ENCODE measurements at places on chromosomes 13 and 19.

- no peak for DNase-seq
Measured at GRCh38 chr13:112213467-112214255, 146.7 kb downstream of the SOX1 start.

GRCh38 chr19:48394331-48395169 lies 1.1 kb downstream of the GRIN2D start:
- DNase-seq, result no peak

DNA sequence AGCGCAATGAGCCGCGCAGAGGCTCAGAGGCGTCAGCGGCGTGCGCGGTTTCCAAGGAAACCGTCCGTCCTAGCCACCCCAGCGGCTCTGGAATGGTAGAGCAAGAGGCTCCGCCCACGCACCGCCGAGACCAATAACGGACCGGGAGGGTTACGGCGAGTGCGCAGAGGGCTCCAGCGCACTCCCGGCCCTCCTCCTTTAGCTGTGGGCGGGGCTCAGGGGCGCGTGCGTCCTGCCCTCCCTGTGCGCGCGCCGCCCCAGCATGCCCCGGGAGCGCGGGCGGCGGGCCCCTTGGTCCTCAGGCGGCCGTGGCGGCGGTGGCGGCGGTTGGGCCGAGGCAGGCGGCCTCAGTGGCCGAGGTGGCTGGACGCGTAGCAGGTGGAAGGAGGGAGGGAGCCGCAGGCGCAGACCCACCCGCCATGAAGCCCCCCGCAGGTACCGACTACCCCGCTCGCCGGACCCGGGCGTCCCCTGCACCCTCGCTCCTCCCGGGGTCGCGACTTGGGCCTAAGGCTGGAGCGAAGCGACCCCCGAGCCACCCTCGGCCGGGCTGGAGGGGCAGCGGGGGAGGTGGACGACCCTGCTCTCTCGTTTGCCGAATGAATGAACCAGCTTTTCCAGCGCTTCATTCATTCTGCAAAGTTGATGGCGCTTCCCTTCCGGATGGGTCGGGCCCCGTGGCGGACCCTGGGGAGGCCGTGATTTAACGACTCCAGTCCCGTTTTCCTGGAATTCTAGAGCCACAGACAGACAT lies at the start of gene THOP1:
TSS of gene THOP1 (plus strand) at position 260 of the 754 bp plus-strand sequence. CDS start at position 420, 160 bp downstream.
- peak; percentile 98 for DNase-seq

GRCh38 chr13:75136151-75136550 lies 345.8 kb downstream of the TBC1D4 start:
- no peak for DNase-seq

GRCh38 chr13:113929628-113930615 lies 44.0 kb downstream of the C13orf46 start:
- DNase-seq, result no peak

GRCh38 chr13:77979721-77980385 lies 61.2 kb upstream of the EDNRB start:
- no peak for DNase-seq

DNA sequence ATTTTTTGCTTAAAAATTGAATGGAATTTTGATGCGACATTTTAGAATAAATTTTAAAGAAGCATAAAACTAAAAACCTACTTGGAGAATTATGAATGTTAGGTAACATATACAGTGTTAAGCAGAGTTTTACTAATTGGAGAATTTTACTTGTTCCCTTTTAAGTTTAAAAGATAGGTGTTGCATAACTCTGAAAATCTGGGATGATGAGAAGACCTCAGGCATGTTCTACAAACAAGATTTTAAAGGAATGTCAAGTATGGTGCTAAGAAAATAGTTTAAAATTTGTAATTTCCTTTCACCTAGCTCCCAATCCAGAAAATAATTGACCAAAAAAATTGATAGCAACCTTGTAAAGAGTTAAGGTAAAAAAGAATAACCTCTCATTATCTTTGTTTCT lies 135.8 kb downstream of the RFC3 start:
- no peak for DNase-seq

- no peak for DNase-seq
Measured at GRCh38 chr19:47414469-47414868, 4.9 kb downstream of the MEIS3 start.

- DNase-seq, result no peak
Measured at GRCh38 chr19:16594681-16595091, 22.5 kb upstream of the SLC35E1 start.

GRCh38 chr13:39402221-39402970 lies 200.6 kb downstream of the LHFPL6 start:
- no peak for DNase-seq

DNA sequence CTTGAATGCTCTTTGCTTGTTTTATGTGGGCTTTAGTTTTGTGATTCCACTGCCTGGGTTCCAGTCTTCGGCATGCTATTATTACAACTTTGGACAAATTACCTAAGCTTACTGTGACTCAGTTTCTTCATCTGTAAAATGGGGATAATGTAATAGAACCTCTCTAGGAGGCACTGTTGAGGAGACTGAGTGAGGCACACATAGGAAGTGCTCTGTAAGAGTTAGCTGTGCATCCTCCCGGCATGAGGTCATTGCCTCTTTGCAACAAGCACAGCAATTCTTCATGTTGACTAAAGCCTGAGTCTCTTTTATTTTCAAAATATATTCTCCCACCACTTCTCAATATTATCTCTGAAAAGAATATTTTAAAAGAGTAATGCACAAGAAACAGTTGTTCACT lies 227.4 kb downstream of the DLEU7 start:
- no peak for DNase-seq

GRCh38 chr19:30999726-31000125 lies 349.5 kb downstream of the TSHZ3 start:
- DNase-seq, result no peak

- DNase-seq, result no peak
Measured at GRCh38 chr13:47478985-47479384, 522.1 kb downstream of the SUCLA2 start.

DNA sequence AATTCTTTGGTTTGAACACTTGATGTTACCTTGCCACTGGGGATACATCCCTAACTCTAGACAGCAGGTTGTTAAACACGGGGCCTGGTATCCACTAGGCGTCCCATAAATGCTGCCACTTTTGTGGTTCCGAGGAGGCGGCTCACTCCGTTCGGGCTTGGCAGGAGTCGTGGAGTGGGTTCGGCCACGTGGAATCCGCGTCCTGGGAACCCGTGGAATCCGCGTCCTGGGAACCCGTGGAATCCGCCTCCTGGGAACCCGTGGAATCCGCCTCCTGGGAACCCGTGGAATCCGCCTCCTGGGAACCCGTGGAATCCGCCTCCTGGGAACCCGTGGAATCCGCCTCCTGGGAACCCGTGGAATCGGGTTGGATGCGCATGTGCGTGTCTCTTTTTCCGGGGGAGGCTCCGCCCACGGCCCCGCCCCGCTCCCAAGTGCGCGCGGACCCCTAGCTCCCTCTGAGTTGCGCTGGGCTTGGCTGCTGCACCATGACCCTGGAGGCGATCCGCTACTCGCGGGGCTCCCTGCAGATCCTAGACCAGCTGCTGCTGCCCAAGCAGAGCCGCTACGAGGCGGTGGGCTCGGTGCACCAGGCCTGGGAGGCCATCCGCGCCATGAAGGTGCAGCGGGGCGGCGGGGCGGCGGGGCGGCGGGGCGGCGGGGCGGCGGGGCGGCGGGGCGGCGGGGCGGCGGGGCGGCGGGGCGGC lies at the start of gene MRI1:
TSS of gene MRI1 (plus strand) at position 422 of the 707 bp plus-strand sequence. CDS start at position 489, 67 bp downstream.
- DNase-seq, result no peak

DNA sequence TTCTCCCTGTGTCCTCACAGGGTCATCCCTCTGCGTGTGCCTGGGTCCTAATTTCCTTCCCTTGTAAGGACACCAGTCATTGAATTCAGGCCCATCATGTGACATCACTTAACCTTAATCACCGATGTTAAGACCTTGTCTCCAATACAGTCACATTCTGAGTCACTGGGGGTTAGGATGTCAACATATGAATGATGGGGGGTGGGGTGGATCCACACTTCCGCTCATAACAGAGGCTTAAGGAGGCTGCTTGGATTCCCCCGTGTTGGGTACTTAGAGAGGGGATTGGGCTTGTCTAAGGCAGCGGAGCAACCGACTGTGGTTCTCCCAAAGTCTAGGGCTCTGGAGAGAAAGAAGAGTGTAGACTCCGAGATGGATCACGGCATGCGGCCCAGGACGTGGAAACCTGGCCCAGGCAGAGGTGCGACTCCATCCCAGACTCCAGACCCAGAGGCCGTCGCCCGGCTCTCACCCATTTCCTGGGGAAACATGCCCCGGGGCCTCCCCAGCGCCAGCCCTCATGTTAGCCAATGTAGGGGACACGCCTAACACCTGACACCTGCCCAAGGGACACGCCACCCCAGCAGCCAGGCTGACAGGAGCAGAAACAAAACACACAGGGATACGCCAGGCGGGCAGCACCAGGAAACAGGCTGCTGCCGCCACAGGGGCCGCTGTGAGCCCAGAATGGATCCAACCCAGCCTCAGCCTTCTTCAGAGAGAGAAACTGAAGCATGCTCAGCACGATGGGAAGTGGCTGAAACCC lies 17.1 kb upstream of the IGLON5 start:
- DNase-seq, result no peak
